NCI-H1417 treated with DMSO at 0.1 percent for 48 hours (cell line): ENCODE measurements at places on chromosomes 2 and 18.

DNA sequence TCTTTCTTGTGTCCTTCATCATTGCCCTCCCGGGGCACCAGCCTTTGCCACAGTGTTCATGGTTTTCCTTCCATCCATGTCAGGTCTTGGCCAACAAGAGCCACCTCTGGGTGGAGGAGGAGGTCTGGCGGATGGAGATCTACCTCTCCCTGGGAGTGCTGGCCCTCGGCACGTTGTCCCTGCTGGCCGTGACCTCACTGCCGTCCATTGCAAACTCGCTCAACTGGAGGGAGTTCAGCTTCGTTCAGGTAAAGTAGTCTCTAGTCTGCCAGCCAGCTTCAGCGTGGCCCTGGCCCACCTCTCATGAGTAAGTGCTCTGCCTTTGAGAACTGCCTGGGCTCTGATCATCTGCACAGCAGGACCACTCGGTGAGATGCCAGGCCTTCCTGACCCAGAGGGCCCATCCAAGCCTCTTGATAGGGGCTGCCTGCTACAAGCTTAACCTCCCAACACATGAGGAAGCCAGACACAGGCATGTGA lies 31.0 kb downstream of the STEAP3 start:
- DNase-seq = no peak

DNA sequence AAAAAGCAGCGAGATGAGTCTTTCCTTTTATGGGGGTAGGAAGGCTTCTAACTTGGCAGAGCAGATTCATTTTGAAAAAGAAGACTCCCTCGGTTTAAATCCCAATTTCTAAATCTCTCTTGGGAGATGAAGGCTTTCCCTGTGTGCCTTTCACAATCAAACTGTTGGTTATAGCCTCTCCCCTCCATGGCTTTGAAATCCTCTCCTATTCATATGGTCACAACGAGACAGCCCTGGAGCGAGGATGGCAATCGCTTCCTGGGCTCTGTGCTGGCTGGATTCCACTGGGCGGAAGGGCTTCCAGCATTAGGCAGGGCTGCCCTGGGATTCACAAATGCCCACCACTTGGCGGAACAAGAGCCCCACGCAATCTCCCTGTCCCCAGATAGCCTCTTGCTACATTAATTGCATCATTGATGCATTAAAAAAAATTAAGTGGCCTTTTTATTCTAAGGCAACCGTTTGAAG lies 1.6 kb downstream of the CAVIN2 start:
- DNase-seq = no peak

DNA sequence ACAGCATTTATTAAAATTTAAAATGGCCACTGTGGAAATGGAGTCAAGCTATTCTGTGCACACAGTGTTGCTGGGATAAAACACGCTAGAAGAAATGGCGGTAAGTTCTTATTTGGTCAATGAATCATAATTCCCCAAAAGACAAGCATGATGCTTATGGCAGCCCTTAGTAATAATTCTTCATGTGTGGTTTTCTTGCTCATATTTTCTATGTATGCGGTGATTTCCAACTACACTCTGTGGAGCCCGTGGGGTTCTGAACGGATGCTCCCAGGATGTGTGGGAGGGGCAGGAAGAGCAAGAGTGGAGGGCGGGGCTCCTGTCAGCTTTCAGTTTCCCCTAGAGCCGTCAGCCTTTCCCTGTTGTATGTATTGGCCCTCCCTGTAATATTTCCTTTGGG lies 91.7 kb upstream of the RMDN2 start:
- DNase-seq = no peak

- DNase-seq = no peak
These were observed 52.9 kb upstream of the LINC00305 start for GRCh38 chr18:64201781-64202180.

DNA sequence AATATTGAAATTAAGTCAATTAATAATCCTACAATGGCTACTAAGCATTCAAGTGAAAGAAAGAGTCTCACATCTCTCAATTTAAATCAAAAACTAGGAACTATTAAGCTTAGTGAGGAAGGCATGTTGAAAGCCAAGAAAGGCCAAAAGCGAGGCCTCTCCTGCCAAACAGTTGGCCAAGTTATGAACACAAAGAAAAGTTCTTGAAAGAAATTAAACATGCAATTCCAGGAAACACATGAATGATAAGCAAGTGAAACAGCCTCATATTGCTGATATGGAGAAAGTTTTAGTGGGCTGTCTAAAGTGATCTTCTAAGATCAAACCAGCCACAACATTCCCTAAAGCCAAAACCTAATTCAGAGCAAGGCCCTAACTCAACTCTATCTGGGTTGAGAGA lies 11.8 kb downstream of the RDH14 start:
- no peak for DNase-seq

GRCh38 chr2:186724736-186725135 lies 30.9 kb downstream of the FAM171B start:
- no peak for DNase-seq

DNA sequence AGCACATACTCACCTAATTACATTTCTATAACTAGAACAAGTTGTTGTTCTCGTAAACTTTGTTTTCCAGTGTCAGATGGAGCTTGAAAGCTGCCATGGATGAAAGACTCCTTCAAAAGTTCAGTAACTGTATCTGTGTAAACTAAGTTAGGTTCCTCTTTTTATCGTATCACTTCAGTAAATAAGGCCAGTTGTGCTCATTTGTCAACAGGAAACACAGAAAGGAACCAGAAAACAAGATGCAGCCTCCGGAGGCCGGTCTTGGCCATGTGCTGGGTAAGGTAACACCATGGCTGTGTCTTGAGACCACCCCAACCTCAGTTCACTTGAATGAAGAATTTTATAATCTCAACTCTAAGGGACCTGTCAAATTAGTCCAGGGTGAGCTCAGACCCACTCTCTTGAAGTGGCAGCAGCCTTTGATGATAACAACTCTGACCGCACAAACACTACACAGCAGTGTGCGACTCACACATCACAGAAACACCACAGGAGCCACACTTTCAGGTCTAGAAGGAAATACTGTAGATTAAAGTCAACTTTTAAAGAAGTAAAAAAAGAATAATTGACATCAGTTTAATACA lies 213.8 kb downstream of the AFF3 start:
- DNase-seq = no peak

DNA sequence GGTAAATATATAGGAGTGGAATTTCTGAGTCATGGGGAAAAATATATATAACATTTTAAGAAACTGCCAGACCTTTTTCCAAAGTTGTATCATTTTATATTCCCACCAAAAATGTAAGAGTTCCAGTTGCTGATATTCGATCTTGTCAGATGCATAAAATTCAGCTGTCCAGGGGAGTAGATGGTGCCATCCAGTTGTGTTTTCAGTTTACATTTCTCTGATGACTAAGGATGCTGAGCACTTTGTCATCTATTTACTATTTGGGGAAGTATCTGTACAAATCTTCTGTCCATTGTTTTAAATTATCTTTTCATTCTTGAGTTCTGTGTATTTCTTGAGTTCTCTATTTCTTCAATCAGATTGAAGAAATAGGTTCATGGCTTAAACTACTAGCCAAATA lies 126.1 kb downstream of the RTN4 start:
- no peak for DNase-seq

DNA sequence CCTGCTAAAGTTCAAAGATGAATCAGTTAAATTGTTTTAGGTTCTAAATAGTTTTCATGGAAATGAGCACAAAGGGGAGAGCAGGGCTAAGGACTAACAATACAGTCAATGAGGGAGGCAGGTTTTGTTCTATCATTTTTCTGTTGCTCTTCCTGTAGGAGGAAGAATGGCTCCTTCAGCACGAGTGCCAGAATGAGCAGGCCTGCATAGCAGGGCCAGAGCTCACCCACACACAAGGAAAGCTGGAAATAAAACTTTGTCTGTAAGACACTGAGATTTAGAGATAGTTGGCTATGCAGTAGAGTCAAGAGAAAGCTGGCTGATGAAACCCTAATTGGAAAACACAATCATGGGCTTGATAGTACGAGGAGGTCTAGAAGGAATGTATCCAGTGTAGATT lies 313.3 kb downstream of the MBD2 start:
- DNase-seq = no peak
